ENCODE measurements at places on chromosomes 1 and 21. TPM values are rescaled to one million over a fixed set of nuclear protein-coding genes. Genes with fewer than 3 reads are reported as not detected.

Gene SLC1A7
- not detected for total RNA-seq

Gene FCRL4
- total RNA-seq: not detected

Gene EFNA3
- 14.6 TPM for total RNA-seq

Gene GUCA2A
- not detected for total RNA-seq

Gene TNNI3K
- not detected for total RNA-seq

Gene KIF14
- 2.9 TPM for total RNA-seq

Gene SETDB1
- total RNA-seq: 57.0 TPM

Gene ERG
- total RNA-seq: not detected

Gene VTCN1
- total RNA-seq: not detected

Gene ZBTB8A
- 12.0 TPM for total RNA-seq

Gene DOP1B
- 37.8 TPM for total RNA-seq

Gene KLHDC9
- 10.9 TPM for total RNA-seq

Gene AVPR1B
- not detected for total RNA-seq

Gene CD34
- 0.20 TPM for total RNA-seq
